ENCODE measurements at places on chromosomes 2 and 18. TPM values are rescaled to one million over a fixed set of nuclear protein-coding genes. Genes with fewer than 3 reads are reported as not detected.

Gene SULT1C4
- total RNA-seq, result 24.7 TPM

Gene GKN1
- total RNA-seq, result not detected

Gene TEKT4
- total RNA-seq, result 0.16 TPM

Gene SERPINB10
- total RNA-seq, result not detected

Gene IL37
- not detected for total RNA-seq

Gene CNDP1
- 1.4 TPM for total RNA-seq

Gene CEP68
- 20.3 TPM for total RNA-seq

Measured in kidney (tissue), 22 donors.